A549 treated with ZK216348 at 1 μM for 4 hours (cell line): ENCODE measurements at places on chromosomes 13 and 19. TPM values are rescaled to one million over a fixed set of nuclear protein-coding genes. Genes with fewer than 3 reads are reported as not detected.

The LINGO3 gene
- not detected in 5 replicates for total RNA-seq

The GJA3 gene
- total RNA-seq, result 0.70 to 1.4 TPM (median 1.1 TPM) in 5 replicates

The SIGLEC10 gene
- total RNA-seq, result not detected in 5 replicates

The FCAR gene
- not detected in 5 replicates for total RNA-seq

The LENG9 gene
- 3.0 to 8.6 TPM (median 7.8 TPM) in 5 replicates for total RNA-seq

The TMPRSS9 gene
- 0.04 TPM in 1 of 5 replicates, not detected in the others for total RNA-seq

The ERICH6B gene
- not detected in 5 replicates for total RNA-seq

The SAFB gene
- 49.2 to 62.7 TPM (median 58.9 TPM) in 5 replicates for total RNA-seq

The SGCG gene
- not detected in 5 replicates for total RNA-seq

The SIAH3 gene
- total RNA-seq, result not detected in 5 replicates

The ZNF534 gene
- total RNA-seq, result not detected in 5 replicates

The PTPRH gene
- 3.6 to 6.0 TPM (median 4.0 TPM) in 5 replicates for total RNA-seq

The FAM216B gene
- total RNA-seq, result not detected in 5 replicates

The ZNF790 gene
- total RNA-seq, result 0.17 to 0.57 TPM (median 0.19 TPM) in 5 replicates

The FLT1 gene
- not detected in 5 replicates for total RNA-seq
